Foreskin keratinocyte (primary cell): ENCODE measurements at places on chromosomes 4 and X.

- no peak for DNase-seq
Measured at GRCh38 chr4:99483636-99484035, 27.2 kb upstream of the C4orf17 start.

DNA sequence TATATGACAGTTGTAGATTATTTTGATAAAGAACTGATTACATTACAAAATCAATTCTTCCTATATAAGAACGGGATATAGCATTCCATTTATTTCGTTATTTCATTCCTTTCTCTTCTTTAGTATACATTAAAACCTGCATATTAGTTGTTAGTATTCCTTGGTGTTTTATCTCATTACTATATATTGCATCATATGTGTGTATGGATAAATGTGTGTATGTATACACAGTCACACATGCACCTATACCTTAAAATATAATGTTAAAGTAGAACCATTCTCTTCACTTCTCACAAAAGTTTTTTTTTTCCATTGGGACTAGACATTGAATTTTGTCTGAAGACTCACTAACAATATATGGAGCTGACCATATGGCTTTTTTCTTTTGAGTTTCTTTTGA is 5.3 kb upstream of the PALLD start:
- DNase-seq: no peak

DNA sequence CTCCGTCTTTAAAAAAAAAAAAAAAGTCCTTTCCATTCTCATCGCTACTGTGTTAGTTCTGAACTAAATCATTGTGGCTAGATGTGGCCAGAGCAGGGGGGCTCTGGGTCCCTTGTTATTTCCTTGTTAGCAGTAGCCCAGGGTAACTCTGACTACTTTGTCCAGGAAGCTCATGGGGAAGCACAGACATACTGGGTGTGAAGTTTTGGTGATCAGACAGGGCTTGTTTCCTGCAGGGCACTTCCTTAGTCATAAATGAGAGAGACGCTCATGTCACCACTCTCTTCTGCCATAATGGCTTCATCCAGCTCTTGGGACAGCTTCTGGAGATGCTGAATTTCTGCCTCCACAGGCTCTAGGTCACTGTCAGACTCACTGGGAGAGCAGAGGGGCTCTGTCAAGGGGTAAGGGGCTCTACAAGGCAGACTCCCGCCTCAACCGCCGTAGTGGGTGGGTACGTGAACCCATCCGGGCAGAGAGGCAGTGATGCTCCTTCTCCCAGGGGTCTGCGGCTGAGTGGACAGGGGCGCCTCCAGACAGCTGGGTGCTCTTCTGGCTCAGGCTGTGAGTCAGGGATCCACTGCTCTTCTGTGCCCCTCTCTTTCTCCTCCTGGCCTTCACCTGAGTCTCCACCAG is 12.9 kb downstream of the STIM2 start:
- DNase-seq: no peak

- no peak for DNase-seq
Measured at GRCh38 chr4:169963998-169964397, 62.2 kb downstream of the MFAP3L start.

DNA sequence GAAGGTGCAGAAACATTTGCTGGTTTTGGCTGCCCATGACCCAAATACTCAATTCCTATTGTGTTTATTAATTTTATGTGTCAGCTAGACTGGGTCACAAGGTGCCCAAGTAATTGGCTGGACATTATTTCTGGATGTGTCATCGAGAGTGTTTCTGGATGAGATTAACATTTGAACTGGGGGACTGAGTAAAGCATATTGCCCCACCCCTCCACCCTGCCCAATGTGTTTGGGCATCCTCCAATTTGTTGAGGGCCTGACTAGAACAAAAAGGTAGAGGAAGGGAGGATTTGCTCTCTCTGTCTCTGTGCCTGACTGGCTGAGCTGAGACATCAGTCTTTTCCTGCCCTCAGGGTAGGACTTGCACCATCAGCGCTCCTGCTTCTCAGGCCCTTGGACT is 29.7 kb upstream of the LCORL start:
- DNase-seq: no peak

DNA sequence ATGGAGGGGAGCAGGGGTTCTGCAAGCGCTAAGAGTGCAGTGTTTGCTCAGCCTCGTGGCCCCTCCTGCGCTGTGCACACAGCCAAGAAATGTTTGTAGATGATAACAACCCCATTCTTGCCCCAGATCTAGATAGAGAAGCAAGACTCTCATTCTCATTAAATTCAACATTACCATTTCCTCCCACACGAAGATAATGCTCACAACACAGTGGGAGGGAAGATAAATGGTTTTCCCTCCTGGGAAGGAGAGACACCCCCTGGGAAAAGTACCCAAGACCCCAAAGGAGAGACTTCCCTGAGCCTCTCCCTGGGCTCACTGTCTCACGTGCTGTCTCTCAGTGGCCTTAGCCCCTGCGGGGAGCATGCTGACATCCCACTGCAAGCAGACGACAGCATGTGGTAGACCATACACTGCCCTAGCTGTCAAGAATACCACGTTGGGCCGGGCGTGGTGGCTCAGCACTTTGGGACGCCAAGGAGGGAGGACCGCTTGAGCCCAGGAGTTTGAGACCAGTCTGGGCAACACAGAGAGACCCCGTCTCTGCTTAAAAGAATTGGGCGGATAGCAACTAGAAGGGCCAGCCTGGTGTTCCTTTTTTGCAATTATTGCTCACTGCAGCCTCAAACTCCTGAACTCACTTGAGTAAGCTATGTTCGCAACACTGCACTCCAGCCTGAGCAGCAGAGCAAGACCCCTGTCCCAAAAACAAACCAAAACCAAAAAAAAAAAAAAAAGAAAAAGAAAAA is 34.9 kb upstream of the IQSEC2 start:
- no peak for DNase-seq

DNA sequence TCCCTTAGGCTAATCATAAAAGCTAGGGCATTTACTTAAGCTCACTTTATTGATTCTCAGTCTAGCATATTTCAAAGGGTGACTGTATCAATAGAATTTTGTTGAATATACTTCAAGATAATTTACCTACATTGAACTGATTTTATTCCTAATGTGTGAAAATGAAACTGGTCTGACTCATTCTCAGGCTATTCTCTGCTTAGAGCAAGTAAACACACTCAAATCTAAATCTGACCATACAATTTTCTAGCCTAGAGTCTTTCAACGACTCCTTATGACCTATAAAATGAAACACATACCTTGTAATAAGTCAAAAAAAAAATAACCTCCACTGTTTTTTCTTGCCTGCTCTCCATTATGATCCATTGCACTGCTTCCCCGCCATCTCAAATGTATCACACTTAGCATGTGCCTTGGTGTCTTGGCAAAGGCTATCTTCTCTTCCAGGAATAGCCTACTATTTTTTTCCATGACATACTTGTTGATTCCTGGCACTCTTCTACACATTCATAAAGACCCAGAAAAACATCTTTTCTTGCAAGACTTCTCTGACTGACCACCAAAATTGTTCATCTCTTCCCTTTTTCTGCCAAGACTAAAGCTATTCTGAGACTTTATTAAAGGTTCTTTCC is 965.1 kb upstream of the HS3ST1 start:
- DNase-seq: no peak

- DNase-seq: no peak
Measured at GRCh38 chrX:131752493-131753198, 208.8 kb downstream of the OR13H1 start.

- peak; percentile 25 for DNase-seq
Measured at GRCh38 chr4:52750819-52751486, at the start of gene ERVMER34-1. TSS of gene ERVMER34-1 (minus strand) at chr4:52751425. CDS start at chr4:52745520, 5,905 bp downstream.

- DNase-seq: no peak
Measured at GRCh38 chr4:33649471-33649870, 2594.8 kb downstream of the ARAP2 start.

GRCh38 chr4:159455675-159456237 is 352.9 kb downstream of the RAPGEF2 start:
- DNase-seq: no peak

DNA sequence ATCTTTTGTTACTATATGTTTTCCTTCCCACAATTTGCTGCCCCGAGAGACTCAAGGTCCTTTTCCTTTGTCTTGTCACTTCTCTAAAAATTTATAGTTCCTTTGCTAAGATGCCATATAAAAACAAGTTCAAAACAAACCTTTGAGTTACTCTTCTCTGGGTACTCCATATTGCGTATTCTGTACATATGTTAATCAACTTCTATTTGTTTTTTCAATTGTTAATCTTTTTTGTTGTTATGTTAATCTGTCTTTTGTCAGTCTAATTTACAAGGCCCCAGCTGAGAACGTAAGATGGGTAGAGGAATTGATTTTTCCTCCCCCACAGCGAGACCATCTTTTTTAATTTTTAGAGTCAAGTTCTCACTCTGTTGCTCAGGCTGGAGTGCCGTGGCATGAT is 7.2 kb upstream of the PPEF2 start:
- DNase-seq: no peak

DNA sequence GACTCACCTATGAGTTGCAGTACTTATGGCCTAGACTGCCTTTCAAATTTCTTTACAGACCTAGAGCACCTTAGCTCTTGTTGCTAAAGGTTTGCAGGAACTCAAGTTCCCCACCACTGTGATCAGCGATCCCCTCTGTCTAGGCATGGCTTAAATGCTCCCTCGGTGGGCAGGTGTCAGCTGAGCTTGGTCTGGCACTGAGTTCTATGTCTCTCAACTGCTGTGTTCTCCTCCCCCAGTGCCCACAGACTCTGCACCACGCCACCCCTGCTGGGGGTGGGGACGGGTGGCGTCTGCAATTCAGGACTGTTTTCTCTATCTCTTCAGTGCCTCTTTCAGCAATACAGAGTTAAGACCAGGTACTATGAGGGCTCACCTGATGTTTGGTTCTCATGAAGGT is 30.5 kb downstream of the TMEM271 start:
- no peak for DNase-seq

DNA sequence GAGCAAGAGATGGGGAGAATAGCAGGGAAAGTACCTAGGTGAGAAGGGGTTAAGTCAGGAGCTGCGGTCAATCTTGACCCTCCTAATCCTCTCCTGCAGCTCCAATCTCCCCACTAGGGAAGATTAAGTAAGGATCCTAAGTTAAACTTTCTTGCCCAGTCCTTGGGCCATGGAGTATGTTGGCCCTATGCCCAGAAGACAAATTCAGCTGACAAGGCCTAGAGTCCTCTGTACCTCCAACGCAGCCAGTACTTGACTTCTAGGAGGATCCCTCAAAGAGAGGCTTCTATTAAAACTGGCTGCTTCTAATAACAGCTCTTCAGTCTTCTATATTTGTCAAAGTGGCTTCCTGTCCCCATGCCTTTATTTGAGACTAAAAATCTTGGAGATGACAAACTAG is 1.4 kb downstream of the CLDN2 start:
- no peak for DNase-seq

DNA sequence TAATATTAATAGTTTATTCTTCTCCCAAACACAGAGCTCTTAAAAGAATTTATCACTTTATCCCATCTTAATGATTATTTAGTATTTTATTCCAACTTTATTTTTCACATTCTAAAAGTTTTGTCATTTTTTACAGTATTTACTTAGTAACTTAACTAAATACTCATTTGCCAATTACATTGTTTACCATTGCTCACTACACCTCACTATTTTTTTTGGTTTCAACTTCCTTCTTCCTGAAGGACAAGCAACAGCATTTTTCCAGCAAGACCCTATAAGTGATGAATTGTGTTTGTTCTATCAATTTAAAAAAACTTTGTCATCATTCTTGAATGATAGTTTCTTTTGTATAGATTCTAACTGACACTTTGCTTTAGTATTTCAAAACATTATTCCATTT is 19.4 kb upstream of the SRD5A3 start:
- no peak for DNase-seq

GRCh38 chr4:183101956-183102480 is 3.0 kb downstream of the WWC2 start:
- DNase-seq: peak; percentile 34

- DNase-seq: no peak
Measured at GRCh38 chrX:120453985-120454384, 15.1 kb downstream of the LAMP2 start.

DNA sequence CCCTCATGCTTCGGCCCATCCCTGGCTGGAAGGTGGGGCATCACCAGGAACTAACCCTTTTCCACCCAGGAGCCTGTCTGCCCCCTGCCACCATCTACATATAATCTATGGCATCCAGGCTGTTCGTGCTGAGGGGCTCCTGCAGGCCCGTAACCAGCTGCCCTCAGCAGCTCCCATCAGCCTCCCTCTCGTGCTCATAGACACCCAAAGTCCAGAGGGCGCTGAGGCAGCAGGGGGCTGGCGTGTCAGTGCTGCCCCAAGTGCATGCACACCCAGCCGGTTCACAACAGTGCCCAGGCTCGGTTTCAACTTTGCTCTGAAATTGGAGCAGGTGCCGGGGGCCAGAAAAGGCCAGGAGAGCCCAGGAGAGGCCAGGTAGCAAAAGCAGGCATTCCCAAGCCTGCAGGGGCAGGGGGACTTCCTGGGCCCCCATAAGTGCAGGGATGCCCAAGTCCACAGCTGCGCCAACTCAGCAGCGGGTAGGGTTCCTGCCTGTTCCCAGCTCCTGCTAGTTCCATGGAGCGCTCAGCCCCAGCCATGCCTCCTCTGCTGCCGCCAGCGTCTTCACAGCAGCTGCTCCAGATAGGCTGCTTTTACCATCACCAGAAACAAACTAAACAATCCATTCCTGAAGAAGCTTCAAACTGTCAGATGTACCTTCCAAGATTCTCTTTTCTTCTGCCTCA is 558.2 kb upstream of the GNPDA2 start:
- no peak for DNase-seq

- DNase-seq: peak; percentile 8
Measured at GRCh38 chrX:68114573-68115129, 318.6 kb downstream of the OPHN1 start.

DNA sequence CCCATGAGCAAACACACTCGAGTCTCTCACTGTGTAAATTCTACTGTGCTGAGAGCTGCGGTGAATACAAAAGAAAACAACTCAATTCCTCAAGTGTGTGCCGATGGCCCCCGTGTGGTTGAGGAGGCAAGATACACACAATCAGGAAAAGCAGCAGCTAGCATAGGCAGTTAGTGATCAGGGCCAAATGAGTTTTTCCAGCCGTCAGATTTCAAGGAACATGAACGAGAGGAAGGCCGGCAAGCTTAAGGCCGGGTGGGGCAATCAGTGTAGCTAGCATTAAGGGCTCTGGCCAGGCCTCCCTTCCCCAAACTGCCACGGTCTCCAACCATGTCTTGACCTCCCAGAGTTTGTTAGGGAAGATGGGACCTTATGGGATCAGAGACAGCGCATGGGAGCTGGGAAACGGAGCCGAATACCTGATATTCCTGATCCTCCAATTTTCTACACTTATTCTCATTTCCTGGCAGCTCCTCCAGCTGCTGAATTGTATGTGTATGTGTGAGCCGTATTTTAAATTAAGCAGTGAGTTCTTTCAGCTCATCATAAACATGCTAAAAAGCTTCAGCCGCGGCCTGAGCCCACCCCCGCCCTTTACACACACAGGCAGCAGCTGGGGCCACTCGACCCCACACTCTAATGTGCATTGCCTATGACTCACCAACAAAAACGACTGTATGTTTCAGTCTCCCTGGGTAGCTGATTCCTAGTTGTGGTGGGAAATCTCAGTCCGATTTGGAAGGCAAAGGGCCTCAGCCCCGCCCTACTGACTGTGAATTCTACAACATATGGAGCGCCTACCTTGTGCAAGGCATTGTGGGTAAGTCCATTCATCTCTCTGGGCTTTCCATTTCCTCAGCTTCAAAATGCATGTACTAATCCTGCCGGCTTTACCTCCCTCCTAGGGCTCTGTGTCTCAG is 59.9 kb downstream of the RTL9 start:
- no peak for DNase-seq

- DNase-seq: no peak
Measured at GRCh38 chr4:8287343-8288280, 18.1 kb downstream of the HTRA3 start.
